ENCODE measurements at places on chromosomes 4 and X.

- DNase-seq, result no peak
These were observed 46.3 kb downstream of the SULT1B1 start for GRCh38 chr4:69714086-69714485.

GRCh38 chrX:120200851-120201250, 42.4 kb downstream of the RHOXF2 start:
- DNase-seq, result no peak

- no peak for DNase-seq
These were observed 86.0 kb downstream of the PJA1 start for GRCh38 chrX:69079268-69079667.

DNA sequence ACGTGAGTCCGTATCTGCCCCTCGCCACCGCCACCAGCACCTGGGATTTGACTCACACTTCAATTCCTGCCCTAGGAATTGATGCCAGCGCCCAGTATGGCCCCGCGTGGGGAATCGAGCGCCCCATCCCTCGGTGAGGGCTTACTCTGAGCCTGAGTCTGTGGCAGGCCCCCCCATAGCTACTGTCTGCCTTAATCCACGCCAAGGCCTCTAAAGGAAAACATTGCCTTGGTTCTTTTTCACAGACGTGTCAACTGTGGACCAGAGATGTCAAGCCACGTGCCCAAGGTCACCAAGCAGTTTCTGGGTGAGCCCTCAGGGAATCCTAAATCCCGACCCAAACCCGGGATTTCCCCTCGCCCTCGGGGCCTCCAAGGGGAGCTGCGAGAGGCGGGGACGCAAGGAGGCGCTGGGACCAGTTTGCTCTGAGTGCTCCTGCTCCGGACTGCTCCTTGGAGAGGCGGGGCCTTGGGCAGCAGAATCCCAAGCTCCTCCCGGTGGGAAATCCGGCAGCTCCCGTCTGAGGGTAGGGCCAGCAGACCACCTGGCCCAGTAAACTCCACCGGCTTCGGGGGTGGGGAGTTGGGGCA, 12.9 kb downstream of the MSX1 start:
- no peak for DNase-seq

GRCh38 chrX:16251782-16252181, 84.5 kb downstream of the MAGEB17 start:
- no peak for DNase-seq

GRCh38 chr4:142961866-142962265, 115.8 kb upstream of the INPP4B start:
- DNase-seq, result no peak

- no peak for DNase-seq
These were observed 43.4 kb downstream of the TXK start for GRCh38 chr4:48090621-48091020.

DNA sequence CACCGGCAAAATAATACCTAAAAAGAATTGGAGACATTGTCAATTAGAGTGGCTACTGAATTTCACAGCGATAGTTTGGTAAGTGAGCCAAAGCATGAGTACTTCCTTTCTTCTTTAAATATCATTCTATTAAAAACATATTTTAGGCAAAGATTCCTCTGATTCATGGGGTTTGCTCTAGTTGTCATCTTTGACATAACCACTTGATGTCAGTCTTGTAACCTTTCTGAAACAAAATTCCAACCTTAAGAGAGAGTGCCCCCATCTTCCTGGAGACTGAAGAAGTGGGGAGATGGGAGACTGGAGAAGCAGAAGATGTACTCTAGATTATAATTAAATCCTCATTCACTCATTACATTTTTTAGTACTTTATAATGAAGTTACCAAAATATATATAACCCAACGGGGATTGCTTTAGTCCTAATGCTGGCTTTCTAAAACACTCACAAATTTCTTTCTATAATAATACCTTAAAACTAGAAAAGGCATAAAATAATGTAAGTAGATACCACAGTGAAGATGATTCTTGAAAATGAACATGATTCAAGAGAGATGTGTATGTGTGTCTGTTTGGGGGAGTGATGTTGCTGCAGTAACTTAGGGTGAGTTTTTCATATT, 96.4 kb downstream of the EMCN start:
- DNase-seq, result no peak

DNA sequence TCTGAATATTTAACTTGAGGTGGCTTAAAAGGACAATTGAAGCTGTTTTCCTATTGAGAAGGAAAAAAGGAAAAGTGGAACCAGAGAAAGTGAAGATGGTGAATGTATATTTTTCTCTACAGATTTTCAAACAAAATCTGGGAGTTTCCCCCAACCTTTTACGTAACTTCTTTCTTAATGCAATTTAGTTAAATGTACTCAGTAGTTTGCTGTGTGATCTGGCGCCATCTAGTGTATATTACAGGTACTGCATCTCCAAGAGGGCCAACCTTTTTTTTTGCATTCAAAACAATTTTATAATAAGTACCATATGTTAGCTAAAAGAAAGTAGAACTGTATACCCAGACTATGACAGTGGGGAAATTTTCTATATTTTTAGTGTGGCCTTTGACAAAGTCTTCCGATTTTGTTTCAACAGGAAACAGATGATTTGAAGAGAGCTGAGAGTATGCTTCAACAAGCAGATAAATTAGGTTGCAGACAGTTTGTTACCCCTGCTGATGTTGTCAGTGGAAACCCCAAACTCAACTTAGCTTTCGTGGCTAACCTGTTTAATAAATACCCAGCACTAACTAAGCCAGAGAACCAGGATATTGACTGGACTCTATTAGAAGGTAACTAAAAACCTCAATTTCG, 82.0 kb downstream of the PLS3 start:
- peak; percentile 18 for DNase-seq

GRCh38 chr4:84750960-84751283, 168.0 kb downstream of the CDS1 start:
- no peak for DNase-seq

DNA sequence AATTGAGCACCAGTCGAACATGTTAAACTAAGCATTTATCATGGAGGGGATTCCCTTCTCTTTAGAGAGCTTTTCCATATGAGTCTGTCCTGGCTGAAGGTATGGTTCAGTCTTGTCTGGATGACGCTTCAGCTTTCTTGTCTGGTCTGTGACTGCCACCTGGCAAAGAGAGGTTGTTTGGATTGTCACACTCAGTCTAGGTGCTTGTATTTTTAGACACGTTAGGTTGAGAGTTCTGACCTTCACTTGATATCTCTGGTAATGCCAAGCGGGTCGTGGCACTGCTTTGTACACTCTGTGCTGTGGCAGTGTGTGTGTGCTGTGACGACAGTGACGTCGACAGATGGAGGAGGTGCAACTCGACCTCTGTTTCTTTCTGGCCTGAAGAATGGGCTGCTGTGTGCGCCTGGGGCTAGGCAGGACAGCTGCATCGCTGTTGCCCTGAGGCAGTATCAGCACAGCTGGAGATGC, 12.6 kb downstream of the NOCT start:
- DNase-seq, result no peak

GRCh38 chrX:84318661-84319060, 130.7 kb upstream of the RPS6KA6 start:
- DNase-seq, result no peak

- DNase-seq, result no peak
These were observed 228.9 kb upstream of the ARHGAP24 start for GRCh38 chr4:85246055-85246454.

- DNase-seq, result no peak
These were observed 3.3 kb downstream of the SETD7 start for GRCh38 chr4:139552517-139553307.

DNA sequence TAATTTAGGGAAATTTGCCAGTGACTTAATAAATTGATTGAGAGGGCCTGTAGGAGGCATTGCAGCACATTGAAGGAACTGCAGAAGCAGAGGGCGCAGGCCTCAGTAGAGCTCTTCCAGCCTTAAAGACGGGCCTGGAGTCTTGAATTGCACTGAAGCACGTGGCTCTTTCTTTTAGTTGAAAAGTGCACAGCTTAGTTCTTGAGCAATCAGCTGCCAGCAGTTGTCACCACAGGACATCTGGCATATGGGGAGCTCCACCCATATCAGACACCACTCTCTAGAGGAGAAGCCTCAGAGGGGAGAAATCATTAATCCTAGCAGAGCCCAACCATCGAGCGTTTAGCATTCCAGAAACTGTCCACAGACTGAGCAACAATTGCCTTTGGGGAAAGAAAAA, 16.0 kb upstream of the FGF16 start:
- DNase-seq, result no peak

GRCh38 chr4:41362621-41363383, 106.1 kb downstream of the UCHL1 start:
- DNase-seq, result no peak

GRCh38 chr4:74334636-74335035, 26.4 kb downstream of the EPGN start:
- DNase-seq, result no peak

DNA sequence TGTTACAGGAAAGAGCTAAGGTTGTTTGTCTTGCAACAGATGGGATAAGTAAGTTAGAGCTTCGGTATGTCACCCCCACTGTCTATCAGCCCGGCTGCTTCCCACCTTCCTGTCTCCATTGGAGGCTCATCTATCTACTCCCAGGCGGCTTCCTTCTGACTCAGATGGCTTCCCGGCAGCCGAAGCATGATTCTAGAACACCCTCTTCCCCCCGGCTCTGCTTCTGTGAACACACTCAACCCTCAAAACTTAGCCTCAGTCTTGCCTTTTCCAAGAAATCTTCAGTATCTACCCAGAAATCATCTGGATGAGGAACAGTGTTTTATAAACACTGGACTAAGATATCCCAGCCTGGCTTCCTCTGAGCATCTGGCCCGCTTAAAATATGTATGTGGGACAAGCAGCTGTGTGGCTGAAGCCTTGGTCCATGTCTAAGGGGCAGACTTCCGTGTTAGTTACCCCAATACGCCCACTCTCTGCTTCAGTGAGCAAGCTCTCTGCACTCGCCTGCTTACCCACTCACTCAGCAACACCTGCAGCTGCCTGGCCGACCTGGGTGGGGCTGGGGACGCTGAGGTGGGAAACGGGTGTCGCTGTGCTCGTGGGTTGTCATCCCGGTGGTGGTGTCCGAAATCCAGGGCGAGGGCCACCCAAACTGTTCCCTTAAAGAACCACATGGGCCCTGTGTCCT, 12.0 kb upstream of the SLC2A9 start:
- DNase-seq, result no peak

DNA sequence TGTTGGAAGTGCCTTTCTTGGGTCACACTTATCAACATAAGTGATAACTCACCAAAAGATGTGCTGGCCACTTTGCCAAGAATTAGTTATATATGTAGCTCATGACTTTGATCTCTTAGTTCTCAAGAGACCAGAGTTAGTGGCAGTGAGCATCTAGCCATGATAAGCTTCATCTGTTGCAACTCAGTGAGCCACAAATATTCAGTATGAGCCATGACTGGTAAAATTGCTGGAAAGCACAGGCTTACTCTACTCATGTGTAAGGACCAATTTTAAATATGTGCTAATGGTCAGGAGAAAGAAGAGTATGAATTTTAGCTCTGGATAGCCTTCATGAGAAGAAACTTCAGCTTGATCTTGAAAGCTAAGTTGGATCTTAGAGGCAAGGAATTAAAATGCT, 59.4 kb upstream of the TLL1 start:
- no peak for DNase-seq

DNA sequence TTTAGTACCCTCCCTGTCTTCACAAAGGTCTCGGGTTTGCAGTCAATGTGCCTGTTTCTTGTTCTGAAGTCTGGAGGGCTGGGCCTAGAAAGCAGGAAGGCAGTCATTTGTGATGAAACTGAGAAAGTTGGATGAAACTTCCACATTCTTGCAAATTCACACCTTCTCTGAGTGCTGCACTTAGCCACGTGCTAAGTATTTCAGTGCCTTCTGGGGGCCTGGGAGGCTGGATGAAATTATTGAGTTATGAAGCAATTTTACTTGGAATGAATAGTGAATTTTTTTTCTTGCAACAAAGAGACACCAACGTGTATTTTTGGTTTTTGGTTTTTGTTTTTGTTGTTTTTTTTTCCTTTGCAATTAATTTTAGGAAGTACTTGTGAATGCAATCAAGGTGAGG, 71.2 kb downstream of the MSX1 start:
- no peak for DNase-seq

DNA sequence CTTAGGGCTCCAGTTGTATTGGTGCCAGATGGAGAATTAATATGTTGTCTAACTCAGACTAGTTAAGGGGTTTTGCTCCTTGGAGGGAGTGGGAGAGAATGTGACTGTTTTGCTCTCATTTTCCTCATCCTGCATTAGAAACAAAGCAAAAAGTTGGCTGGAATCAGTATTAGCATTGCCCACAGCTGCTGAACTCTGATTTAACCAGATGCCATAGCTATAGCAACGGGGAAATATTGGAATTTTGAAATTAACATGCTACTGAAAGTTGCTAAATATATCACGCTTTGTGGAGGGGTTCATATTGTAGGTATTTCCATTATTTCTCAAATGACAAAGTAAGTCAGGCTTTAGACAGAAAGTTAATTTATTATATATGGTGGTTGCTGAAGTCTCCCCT, 66.7 kb upstream of the EOLA2 start:
- no peak for DNase-seq

DNA sequence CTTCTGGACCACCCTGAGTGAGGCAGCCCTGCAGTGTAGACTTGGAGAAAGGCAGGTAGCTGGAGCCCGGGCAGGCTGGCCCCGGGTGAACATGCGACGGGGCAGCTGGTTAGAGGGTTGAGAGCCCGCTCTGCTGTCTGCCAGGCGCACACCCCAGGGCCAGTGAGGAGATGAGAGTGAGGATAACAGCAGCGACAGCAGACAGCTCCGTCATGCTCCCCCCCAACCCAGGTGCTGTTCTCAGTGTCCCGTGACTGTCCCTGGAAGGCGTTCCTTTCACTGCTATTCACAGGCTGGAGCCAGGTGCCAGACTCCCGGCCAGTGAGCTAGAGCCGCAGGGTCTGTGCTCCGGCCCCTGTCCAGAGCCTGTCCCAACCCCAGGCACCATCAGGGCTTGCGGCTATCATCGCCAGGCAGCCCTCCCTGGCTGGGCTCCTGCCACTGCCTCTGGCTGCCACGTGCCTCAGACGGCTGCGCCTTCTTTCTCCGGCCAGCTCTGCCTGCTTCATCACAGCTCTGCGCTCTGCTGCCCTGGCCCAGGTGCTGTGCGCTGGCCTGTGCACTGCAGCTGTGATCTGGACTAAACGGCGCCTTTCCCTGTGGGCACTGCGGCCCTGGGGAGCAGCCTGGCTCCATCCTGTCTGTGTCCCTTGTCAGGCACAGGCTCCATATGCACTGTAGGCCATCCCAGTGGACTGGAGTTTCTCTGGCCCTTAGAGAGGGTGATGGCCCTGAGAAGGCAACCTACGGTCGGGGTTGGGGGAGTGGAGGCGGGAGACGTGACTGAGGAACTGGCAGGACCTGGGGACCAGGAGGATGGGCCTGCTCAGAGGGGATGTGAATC, 19.8 kb downstream of the NSG1 start:
- DNase-seq, result no peak

DNA sequence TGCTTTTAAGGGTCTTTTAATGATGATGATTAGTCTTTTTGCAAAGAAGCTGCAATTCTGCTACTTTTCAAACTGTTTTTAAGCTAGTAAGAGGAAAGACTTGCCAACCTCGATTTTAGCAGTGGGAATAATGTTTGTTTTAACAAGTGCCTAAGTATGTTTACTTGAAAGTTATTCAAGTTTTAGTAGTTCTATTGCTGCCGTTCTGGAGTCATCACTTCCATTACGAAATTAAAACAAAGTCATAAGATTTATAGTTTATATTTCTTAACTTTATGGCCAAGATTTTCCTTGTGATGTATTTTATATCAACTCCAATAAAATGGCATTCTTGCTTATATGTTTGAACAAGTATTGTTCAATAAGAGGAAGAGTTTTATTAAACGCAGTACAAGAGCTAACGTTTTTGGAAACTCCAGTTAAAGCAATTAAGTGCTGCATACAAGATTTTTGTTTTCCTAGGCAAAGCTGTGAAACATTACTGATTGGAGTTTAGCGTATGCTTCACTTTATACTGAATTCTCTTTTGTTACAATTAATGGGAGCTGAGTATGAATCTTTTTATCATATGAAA, 211.3 kb downstream of the TENM3 start:
- no peak for DNase-seq
